Activated CD4-positive, alpha-beta T cell treated with anti-CD3 and anti-CD28 coated beads for 36 hours (primary cell): ENCODE measurements at places on chromosomes 3 and 15. TPM values are rescaled to one million over a fixed set of nuclear protein-coding genes. Genes with fewer than 3 reads are reported as not detected.

The ALPK3 gene
- total RNA-seq, result 0.05 TPM

The LRRC31 gene
- total RNA-seq, result not detected

The IMPG2 gene
- total RNA-seq, result 0.14 TPM

The TERC gene
- 2.6 TPM for total RNA-seq

The SPRED1 gene
- total RNA-seq, result 0.96 TPM

The SEMA3B gene
- total RNA-seq, result 1.6 TPM

The CCDC13 gene
- 0.63 TPM for total RNA-seq

The STAC gene
- total RNA-seq, result 0.26 TPM

The ARNT2 gene
- total RNA-seq, result 0.19 TPM

The PAK6 gene
- 0.53 TPM for total RNA-seq

The CTXN2 gene
- total RNA-seq, result 0.05 TPM

The TTLL13 gene
- 0.39 TPM for total RNA-seq

The CYP8B1 gene
- not detected for total RNA-seq

The CPNE9 gene
- 0.14 TPM for total RNA-seq

The GOLGA8H gene
- total RNA-seq, result not detected

The PARP15 gene
- total RNA-seq, result 8.7 TPM
